Hematopoietic multipotent progenitor cell (in vitro differentiated cells): ENCODE measurements at places on chromosomes 2 and 18.

GRCh38 chr2:226211439-226211838 lies 588.2 kb downstream of the IRS1 start:
- no peak for DNase-seq

DNA sequence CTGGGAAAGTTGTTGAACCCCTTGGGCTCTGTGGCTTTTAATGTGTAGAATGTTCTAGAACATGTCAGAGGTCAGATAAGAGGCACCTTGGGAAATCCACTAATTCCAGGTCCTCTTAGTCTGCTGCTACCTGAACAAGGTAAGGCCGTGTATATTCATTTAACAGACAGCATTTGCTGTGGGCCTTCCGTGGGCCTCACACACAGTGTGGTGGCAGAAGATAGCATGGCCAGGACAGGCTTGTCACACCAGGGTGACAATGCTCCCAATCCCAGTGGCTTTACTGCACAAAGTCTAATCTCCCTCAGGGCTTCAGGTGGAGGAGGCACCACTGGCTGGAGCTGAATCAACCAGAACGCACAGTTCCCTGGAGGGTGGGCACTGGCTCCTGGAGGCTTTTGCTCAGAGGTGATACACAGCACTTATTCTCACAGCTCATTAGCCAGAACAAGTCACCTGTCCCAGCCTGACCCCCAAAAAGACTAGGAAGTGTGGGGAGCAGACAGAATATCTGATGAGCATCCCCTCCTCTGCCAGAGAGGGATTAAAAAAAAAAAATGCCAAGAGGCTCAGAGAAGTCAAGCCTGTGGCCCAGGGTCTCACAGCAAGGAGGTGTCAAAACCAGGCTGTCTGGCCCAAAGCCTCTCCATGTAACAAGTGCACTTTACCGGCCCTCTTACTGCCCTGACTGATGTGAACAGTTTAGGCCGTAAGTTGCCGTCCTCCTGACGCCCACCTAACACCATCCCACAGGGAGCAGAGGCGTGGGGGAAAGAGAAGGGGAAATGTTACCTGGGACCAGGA lies 216.9 kb upstream of the RAB6C start:
- no peak for DNase-seq

- peak; percentile 13 for DNase-seq
These were observed 387.8 kb downstream of the ZNF521 start for GRCh38 chr18:24964216-24964615.

GRCh38 chr18:43886341-43886740 lies 609.1 kb upstream of the SYT4 start:
- DNase-seq: no peak

- DNase-seq: no peak
These were observed 402.8 kb downstream of the TXNL1 start for GRCh38 chr18:56235481-56236013.

DNA sequence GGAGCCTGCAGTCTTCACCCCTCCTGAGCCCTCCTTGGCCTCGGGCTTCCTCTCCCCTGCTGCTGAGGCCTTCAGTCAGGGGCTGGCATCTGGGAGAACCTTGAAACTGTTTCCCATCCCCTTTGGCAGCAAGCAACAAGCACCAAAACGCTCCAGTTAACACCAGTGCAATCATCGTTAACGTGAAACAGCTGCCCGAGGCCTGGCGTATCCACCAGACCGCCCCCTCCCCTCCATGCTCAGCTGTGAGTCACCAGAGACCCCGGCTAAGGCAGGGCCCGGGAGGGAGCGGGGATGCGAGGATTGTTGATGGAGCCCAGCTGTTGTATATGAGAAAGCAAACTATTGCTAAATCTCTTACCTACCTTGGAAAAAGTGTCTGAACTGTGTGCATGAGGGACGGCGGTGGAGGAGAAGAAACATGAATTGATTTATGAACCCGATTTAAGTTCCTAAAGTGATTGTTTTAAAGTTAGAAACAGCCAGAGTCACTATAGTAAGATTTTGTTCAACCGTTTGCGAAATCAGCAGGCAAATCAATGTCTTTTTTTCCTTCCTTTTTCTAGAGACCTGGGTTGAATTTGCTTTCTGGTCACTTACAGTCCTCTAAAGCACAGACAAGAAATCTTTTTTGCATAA lies 5.2 kb downstream of the ZFP36L2 start:
- no peak for DNase-seq

GRCh38 chr2:43065871-43066270 lies 160.5 kb downstream of the ZFP36L2 start:
- no peak for DNase-seq

- DNase-seq: no peak
These were observed 1.7 kb downstream of the MYOM1 start for GRCh38 chr18:3217948-3218647.
